Activated CD4-positive, alpha-beta T cell treated with anti-CD3 and anti-CD28 coated beads for 48 hours (primary cell): ENCODE measurements at places on chromosomes 11 and 22.

DNA sequence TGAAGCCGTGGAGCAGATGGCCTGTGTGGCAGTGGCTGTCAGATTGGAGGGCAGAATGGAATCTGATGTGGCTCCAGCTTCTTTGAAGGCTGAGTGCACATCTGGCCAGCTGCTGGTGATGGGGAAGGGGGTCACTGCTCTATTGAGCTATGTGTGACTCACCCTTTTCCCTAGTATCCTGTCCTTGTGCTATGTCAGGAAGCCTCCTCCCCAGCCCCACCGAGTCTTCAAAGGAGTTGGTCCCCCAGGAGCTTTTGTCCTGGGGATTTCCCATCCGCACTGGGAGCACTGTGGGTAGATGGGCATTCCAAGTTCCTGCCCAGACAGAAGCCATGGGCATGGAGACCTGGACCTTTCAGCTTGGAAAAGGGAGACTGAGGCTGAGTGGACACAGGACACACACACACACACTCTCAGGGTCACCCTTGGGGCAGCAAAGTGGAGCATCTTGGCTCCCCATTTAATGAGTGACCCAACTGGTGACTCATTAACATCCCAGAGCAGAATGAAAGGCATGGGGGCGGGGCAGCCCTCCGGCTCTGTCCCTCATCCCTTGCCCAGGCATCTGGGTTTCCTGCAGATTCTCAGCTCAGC, 3.3 kb downstream of the SERPINH1 start:
- no peak for DNase-seq

DNA sequence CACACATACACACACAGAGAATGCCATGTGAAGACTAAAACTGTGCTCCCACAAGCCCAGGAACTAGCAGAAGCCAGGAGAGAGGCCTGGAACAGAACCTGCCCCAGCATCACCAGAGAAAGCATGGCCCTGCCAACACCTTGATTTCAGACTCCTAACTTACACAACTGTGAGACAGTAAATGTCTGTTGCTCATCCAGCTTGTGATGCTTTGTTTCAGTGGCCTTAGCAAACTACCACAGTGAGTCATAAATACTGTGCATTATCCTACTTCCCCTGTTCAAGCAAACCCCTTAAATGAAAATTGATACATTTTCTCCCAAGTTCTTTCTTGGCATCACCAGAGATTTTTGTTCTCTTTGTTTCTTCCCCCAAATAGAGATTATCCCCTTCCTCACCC, 1539.4 kb upstream of the TENM4 start:
- no peak for DNase-seq

- no peak for DNase-seq
Measured at GRCh38 chr22:26798462-26799065, 141.2 kb downstream of the MIAT start.

- DNase-seq = no peak
Measured at GRCh38 chr11:132142554-132142953, 772.1 kb downstream of the NTM start.

DNA sequence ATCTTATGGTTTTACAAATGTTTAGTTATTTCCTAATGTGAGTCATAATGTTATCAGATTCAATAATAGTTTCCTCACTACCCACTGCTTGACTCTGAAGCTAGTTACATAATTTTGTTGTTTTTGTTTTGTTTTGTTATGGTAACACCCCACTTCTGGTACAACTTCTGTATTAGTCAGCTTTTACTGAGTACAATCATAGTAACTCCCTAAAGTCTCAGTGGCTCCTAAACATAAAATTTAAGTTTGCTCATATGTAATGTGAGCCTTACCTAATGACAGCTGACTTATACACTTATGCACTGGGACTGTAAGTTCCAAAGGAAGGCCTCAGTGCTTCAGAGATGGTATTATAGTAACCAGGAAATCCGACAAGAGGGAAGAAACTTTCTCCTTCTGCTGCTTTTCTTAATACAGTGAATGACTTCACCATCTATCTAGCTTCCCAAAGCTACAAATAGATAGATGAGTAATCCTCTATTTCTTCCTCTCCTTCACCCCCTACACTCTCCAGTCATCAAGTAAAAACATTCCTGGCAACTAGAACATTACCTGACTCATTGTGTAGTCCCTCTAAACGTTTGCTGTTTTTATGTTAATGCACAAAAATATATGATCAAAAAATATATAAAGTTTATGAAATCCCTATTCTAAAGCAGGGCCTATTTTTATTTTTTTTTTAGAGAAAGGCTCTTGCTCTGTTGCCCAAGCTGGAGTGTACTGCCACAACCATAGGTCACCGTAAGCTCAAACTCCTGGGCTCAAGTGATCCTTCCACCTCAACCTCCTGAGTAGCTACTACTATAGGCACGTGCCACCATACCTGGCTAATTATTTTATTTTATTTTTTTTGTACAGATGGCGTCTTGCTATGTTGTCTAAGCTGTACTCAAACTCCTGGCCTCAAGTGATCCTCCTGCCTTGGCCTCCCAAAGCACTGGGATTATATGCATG, 563.0 kb downstream of the SOX6 start:
- DNase-seq = no peak

DNA sequence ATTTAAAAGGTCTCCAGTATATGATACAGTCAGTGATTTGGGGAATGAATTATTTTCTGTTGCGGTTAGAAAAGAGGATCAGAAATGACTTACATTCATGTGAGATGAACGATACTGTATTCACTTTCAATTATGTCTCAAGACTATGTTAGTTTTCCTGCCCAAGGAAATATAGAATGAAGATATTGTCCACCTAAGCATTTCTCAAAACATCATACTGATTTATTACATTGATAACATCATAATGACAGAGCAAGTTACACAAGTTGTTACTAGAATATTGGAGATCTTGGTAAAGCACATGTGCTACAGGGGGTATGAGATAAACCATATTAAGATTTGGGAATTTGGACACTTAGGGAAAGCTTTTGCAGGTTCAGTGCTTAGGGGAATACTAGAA, 67.8 kb upstream of the OR9G4 start:
- no peak for DNase-seq

DNA sequence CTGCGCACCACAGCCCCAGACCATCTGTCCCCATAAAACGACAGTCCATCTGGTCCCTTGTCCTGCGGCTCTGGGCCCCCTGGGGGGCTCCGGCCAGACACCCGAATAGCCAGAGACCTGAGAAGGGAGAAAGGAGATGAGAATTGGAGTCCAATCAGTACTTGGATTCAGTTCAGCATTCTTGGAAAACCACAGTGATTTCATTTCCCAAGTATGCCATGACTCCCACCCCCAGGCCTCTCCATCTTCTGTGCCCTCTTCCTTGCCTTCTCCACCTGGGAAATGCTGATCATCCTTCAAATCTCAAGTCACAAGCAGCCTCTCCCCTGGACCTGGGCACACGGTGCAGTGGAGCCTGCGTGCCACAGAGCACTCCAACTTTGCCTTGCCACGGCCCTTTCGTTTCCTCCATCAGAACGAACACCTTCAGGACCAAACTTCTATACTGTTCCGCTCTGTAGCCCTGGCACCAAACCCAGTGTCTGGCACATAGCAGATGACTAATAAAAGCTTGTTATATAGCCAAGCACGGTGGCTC, 10.9 kb upstream of the MFNG start:
- DNase-seq = no peak

GRCh38 chr11:102112509-102112821, 2.2 kb downstream of the YAP1 start:
- no peak for DNase-seq

- DNase-seq = no peak
Measured at GRCh38 chr11:41053894-41054293, 405.6 kb downstream of the LRRC4C start.

DNA sequence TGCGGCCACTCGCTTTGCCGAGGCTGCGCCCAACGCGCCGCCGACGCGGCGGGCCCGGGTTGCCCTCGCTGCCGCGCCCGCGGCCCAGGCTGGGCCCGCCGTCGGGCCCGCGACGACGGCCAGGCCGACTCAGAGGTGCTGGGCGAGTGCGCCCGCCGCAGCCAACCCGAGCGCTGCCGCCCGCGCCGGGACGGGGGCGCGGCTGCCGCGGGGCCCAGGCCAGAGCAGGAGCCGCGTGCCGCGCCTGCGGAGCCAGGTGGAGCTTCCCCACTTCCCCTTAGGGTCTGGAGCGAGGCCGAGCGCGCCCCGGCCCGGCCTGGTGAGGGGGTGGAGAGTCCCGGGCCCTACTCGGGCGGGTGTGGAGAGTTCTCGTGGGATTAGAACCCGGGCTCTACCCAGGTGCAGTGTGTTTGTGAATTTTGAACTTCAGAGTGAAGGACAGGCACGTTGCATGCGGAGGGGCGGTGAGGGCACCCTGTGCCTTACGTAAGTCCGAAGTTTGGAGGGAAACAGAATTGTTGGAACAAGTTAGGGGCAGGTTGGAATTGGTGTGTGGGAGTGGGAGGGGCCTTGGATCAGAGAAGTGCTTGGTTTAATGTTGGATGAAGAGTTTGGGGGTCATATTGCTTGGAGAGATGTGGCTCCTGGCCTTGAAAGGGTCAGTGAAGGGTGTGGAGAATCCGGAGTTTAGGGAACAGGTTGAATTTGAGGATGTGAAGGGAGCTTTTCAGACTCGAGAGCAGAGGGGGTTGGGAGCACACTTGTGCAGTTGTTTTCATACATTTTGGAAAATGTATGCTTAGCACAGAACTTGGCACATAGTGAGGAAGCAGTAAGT, 697 bp downstream of the RNF169 start:
- DNase-seq = peak; percentile 59

DNA sequence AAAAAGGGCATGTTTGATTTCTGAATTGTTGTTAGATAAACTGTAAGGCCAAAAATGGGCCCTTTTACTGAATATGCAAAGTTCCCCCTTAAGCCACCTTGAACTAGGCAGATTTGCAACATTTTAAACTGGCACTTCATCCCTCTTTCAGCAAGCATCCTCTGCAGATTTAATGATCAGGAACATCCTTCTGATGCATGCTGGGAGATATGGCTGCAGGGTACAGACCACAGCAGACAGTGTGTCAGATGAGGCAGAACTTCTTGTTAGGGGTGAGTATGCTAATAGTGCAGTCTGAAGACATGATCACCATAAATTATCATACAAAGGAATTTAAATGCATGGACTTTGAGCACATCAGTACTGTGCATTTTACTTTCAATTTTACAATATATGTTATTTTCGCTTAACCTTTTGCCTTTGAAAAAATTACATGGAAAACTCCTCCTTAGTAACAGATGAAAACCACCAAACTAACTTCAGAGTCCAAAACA, 462.5 kb upstream of the ARHGAP42 start:
- no peak for DNase-seq

GRCh38 chr11:5703741-5704536, 14.3 kb downstream of the TRIM22 start:
- no peak for DNase-seq

GRCh38 chr11:128917144-128917724, 25.4 kb downstream of the TP53AIP1 start:
- DNase-seq = no peak

- DNase-seq = no peak
Measured at GRCh38 chr11:102226702-102227490, 90.4 kb upstream of the BIRC3 start.

DNA sequence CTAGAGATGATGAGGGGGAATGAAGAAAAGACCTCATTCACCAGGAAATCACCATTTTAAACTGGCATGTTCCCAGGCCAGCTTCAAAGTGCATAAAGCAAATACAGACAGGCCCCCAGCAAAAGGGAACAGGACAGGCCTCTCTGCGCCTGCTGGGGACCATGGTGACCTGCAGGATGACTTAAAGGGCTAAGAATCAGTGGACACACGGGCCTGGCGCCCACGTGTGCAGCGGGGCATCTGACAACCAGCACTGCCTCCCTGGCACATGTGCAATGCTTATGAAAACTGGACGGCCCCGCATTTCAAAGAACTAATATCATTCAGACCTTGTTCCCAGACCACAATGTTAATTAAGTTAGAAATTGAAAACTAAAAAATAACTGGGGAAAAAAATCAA, 35.6 kb downstream of the TBX1 start:
- DNase-seq = no peak

- DNase-seq = no peak
Measured at GRCh38 chr11:118953265-118953664, 2.8 kb upstream of the UPK2 start.

- no peak for DNase-seq
Measured at GRCh38 chr11:101028644-101029043, 101.0 kb downstream of the PGR start.

- DNase-seq = no peak
Measured at GRCh38 chr11:68090706-68091105, 30.5 kb downstream of the CHKA start.

- no peak for DNase-seq
Measured at GRCh38 chr22:22816766-22817410, 70.7 kb upstream of the IGLL5 start.
